Heart left ventricle (tissue), 16 donors: ENCODE measurements at places on chromosomes 2 and 18. TPM values are rescaled to one million over a fixed set of nuclear protein-coding genes. Genes with fewer than 3 reads are reported as not detected.

DNA sequence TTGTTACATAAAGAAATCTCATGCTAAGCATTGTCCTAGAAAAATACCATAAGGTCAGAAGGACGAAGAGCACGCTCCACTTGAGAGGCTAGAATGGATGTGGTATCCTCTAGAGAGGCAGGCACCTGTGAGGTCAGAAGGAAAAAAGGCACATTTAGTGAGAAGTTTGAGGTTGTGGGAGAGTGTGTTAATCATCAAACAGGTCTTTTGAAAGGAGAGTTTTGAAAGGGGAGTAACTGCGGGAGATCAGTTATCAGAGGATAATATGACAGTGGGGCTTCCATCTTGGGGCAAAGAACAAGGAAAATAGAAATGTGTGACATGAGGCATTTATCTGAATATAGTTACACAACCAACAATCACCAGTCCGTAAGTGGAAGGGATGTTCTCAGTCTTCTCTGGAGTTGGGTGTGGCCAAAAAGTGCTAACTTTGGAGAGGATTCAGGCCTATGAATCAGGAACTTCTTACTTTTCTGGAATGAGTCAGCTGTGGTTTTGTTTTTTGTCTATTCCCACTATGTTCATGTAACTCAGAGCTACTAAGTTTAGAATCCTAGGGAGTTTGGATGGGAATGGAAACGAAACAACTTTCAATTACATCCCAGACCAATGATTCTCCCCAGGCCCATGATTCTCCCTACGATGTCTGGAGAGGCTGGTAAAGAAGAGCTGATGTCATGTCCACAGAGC is 451.4 kb upstream of the ST6GAL2 start:
- DNase-seq = no peak

- no peak for DNase-seq
Measured at GRCh38 chr18:3651266-3651665, 201.3 kb downstream of the TGIF1 start.

DNA sequence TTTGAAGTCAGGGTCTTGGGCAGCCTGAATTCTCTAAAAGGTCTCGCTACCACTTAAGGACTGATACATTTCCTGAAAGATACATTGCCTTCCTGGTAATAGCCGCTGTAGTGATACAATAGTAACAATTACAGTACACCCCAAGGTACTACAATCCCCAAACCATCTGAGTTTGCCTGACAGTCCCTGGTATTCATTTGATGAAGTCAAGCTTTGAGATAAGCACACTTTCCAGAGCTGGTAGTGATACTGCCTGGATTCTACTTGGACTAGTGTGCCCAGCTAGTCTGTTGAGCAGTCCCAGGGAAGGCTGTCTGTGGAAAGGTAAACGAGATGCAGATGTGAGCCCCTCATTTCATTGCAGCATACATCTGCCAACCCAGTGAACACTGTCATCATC is 24.4 kb upstream of the ITGB6 start:
- DNase-seq = no peak

DNA sequence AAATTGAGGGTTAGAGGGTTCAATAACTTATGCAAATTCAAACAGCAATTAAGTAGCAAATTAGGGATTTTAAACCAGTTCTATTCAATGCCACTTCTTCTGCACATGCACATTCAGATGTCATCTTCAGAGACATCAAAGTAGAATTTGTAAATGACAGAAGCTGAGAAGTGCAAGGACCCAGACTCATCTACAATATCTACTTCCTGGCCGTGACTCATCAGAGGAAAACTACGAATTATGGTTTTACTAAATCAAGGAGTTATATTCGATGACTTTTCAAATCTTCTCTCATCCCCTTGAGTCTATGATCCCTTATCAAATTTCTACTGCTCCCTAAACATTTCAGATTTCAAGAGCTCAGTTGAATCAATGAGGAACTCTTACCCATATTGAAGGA is 20.0 kb upstream of the STAT4 start:
- no peak for DNase-seq

Gene GNLY
- total RNA-seq = not detected

Gene RANBP2
- 50.6 TPM for total RNA-seq
